IPS-NIHi11 (cell line): ENCODE measurements at places on chromosomes 11 and 22.
A peak's percentile ranks its signal among the peaks of the same experiment; 100 is the strongest.

GRCh38 chr11:45205978-45206377, 59.5 kb downstream of the PRDM11 start:
- no peak for DNase-seq

- DNase-seq: no peak
Observed at GRCh38 chr11:4086575-4087353, 7.8 kb upstream of the RRM1 start.

DNA sequence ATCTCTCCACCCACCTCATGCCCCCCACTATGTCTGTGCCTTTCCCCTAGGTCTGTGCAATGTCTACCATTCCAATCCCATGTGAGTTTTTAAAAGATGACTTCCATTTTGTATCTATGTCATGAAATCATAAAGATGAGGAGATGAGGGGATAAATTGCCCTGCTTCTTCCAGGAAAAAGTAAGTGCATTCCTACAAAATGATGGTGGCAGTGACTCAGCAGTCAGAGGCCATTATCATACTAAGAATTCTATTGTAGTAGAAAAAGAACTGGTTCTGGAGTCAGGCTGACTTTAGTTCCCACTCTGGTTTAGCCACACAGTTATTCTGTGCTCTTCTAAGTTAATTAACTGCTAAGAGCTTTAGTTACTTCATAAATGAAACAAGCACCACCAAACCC, 89.6 kb upstream of the API5 start:
- DNase-seq: no peak

DNA sequence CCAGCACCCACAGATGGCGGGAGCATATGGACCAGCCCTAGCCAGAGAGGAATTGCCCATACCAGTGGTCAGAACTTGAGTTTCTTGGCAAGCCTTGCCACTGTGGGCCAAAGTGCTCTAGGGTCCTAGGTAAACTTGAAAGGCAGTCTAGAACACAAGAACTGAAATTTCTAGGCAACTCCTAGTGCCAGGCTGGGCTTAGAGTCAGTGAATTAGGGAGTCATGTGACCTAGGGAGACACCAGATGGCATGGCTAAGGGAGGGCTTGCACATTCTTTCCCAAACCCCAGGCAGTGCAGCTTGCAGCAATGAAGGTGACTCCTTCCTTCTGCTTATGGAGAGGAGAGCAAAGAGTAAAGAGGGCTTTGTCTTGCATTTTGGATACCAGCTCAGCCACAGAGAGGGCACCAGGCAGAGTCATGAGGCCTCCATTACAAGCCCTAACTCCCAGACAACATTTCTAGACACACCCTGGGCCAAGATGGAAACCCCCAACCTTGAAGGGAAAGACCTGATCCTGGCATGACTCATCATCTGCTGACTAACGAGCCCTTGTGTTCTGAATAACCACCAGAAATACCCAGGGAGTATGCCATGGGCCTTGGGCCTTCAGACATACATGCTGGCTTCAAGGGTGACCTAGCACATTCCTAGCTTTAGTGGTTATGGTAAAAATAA, 19.2 kb upstream of the OR56A3 start:
- no peak for DNase-seq

- DNase-seq: no peak
Observed at GRCh38 chr11:61912530-61912898, 4.9 kb downstream of the RAB3IL1 start.

- no peak for DNase-seq
Observed at GRCh38 chr22:36636916-36637315, 66.6 kb downstream of the CACNG2 start.

GRCh38 chr11:66468691-66469090, 2.0 kb downstream of the PELI3 start:
- no peak for DNase-seq

- no peak for DNase-seq
Observed at GRCh38 chr11:30258679-30259078, 27.9 kb downstream of the FSHB start.

DNA sequence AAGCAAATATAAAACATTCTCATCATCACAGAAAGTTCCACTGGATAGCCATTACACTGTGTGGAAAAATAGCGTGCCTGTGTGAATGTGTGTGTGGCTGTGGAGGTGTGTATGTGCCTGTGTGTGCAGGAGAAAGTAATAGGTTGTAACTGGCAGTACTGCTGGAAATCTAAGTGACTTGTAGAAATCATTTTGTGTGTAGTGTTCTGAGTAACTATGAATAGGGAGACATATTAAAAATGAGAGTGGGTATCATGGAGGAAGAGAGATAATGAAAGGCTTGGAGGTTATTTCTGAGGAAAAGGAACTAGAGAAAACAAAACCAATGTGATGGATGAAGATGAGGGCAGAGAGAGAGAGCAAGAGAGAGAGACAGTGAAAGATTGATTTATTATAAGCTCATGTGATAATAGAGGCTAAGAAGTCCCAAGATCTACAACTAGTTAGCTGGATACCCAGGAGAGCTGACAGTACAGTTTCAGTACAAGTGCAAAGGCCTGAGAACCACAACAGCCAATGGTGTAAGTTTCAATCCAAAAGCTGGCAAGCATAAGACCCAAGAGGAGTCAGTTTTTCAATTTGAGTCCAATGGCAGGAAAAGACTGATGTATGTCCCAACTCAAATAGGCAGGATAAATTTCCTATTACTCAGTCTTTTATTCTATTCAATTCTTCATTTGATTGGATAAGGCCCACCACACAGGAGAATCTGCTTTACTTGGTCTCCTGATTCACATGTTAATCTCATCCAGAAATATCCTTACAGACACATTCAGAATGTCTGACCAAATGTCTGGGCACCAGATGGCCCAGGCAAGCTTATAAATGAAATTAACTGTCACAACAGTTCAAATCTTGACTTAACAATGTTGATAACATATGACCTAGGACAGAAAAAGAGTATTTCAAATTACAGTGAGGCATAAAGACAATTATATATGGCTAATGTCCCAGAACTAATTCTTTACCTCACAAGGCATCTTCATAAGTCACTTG, 14.9 kb downstream of the KBTBD3 start:
- no peak for DNase-seq

- no peak for DNase-seq
Observed at GRCh38 chr11:114782650-114783310, 104.5 kb downstream of the NXPE2 start.

DNA sequence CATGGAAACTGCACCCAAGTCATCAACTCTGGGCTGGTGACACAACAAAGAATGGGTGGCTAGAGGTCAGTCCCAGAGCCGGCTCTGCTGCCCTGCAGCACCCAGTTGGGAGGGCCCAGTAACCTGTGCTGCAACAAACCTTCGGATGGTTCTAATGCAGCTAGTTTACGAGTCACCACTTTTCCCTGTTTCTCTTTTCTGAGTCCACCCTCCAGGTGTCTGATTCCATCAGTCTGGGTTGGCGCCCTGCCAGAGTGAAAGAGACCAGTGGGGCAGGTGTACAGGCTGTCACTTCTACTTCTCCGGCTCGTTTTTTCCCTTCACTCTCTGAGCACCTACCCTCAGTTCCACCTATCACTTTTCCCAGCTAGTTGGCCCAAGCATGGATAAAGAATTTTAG, 572.9 kb downstream of the NTM start:
- no peak for DNase-seq

GRCh38 chr22:39444937-39445465, 11.8 kb upstream of the MGAT3 start:
- DNase-seq: no peak

DNA sequence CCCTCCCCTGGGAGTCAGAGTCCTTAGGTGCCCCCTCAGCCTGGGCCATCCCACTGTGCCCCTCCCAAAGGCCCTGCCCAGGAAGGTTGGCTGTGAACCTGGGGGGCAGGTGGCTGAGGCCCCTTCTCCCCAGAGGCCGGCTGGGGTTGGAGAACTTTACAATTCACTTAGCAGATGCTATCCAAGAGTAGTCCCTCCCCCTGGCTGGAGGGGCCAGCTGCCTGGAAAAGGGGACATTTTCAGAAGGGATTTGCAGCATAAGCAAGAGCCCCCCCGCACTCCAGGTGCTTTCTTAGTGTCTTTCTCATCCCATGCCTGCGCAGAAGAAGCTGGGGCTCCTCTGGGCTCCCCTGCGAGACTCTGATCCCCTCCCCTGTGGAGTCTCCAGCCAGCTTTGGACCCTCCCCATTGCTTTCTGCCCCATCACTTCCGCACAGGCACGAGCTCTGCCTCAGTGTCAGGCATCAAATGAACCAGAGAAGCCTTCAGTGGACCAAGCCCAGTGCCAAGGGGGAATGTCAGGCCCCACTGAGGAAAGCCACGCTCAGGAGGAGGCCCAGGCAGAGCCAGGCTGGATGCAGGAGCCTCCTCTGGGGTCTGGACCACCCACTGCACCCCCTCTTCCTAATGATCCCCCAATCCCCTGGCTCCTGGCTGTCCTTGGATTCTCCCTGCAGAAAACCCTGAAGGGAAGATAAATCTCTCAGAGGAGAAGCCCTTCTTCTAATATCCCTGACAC, 3.7 kb downstream of the SSTR3 start:
- no peak for DNase-seq

- DNase-seq: peak; percentile 0
Observed at GRCh38 chr22:50329236-50329635, 2.4 kb upstream of the DENND6B start.

GRCh38 chr22:37626144-37626543, 13.3 kb upstream of the SH3BP1 start:
- DNase-seq: no peak

GRCh38 chr22:31496735-31497146, 405 bp downstream of the SFI1 start:
- DNase-seq: no peak

- DNase-seq: no peak
Observed at GRCh38 chr11:12529041-12529440, 145.2 kb upstream of the TEAD1 start.

DNA sequence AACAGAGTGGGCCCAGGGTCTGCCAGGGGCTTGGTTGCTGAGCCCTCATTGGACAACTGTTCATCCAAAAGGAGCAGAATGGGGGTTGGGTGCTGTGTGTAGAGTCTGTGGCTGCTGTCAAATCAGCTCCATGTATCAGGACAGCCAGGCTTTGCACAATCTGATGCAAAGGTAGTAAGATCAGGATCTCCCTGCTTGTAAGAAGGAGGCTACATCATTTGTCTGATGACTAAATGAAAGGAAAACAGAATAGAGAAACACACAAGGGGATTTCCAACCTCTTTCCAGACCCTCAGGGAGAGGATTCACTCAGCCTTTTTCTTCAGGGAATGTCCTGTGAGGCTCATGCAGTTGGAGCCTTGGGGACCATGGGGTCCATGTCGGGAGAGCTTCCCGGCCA, 7.2 kb downstream of the MICAL2 start:
- no peak for DNase-seq

DNA sequence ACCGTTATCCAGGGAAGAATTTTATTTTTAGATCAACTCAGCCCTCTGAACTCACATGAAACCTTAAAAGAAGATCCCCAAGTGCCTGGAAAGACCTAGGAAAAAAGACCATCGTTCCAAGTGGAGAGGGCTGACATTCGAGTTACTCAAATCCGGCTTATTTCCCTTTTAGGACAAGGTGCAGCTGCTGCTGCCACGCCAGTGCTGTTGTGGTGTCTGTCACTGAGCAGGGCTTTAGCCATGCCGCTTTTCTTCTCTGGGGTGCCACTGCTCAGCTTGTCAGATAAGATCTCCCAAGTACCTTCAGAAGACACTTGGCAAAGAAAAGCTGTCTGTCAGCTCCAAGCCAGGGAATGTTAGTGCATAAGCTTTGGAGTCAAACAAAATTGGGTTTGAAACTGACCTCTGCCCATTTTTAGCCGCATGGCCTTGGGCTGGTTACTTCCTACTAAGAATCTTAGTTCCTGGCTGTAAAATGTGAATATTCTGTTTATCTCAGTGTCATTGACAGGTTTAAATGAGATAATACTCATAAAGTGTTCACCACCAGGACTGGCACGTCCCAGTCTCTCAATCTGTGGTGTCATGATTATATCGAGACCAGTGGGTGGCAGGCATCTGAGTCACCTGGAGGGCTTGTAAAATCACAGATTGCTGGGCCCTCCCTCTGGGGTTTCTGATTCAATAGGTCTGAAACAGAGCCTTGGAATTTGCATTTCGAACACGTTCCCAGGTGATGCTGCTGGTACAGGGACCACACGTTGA, 117.5 kb downstream of the PKNOX2 start:
- DNase-seq: no peak

- DNase-seq: no peak
Observed at GRCh38 chr11:133678191-133678590, 145.9 kb upstream of the OPCML start.

DNA sequence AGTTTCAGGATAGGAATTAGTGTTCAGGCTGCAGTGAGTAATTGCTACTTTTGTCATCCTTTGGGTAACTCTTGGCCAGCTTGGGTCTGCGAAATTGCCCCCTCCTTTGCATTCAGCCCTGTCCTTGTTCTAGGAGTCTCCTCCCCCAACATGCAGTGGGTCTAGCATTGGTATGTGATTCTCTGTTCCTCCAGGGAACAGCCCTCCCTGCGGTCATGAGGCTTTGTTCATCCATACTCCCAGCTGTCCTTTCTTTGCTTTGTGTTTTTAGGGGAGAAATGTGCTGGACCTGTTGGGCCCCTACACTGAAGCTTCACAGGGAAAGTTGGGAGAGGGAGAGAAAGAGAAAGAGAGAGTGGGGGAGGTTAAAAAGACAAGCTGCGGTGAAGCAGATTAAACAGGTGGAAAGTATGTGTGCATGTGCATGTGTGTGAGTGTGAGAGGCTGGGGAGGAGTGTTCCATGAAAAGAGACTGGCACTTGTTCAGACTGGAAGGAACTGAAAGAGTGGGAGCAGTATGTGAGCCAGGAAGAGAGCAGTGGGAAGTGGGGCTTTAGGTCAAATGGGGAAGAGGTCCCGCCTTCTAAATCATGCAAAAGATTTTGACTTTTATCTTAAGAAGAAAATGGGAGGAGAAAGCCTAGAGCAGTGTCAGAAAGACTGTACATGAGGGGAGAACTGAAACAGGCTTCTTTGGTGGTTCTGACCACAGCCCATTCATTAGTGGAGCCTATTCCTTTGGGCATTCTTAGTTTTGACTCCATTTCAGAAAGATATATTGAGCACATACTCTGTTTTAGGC, 17.9 kb upstream of the SESN3 start:
- peak; percentile 39 for DNase-seq

- no peak for DNase-seq
Observed at GRCh38 chr11:117090111-117090706, 8.0 kb downstream of the SIK3 start.

GRCh38 chr11:67629386-67630227, at the start of gene NUDT8:
TSS of gene NUDT8 (minus strand) at chr11:67629937. CDS start at chr11:67629911, 26 bp downstream.
- peak; percentile 76 for DNase-seq

DNA sequence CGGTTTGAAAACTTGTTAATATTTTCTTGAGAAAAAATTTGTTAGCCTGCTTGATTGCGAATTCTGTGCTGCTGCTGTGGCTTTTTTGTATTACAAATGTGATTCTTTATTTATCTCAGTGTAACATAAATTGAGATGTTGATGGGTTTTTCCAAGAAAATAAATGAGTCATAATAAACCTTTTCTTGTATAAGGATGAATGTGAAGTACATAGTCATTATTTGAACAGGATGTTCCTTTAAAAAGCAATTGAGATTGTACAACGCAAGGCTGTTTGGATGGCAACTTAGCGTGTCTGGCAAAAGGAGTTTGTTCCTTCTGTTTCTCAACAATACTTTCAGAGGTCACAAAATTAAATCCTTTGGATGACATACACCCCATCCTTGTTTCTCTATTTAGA, 24.6 kb upstream of the CARD18 start:
- DNase-seq: no peak

GRCh38 chr11:18012122-18012905, 533 bp downstream of the SERGEF start:
- peak; percentile 31 for DNase-seq
